ENCODE measurements at places on chromosomes 7 and 10.

DNA sequence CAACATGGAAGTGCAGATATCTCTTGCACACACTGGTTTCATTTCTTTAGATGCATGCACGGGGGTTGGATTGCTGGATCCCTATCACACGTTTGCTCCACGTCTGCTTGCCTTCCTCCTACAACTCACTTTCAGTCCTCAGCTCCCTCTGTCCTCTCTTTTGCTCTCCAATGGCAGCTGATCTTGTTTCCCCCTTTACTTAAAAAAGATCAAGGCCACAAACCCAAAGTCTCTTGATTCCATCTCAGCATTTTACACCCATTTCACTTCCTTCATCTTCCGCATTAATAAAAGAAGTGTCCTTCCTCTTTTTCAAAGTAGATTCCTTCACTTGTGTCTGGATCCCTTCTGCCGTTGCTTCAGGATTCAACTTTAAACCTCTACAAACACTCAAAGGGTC is 245.2 kb downstream of the DOCK4 start:
- DNase-seq = no peak

DNA sequence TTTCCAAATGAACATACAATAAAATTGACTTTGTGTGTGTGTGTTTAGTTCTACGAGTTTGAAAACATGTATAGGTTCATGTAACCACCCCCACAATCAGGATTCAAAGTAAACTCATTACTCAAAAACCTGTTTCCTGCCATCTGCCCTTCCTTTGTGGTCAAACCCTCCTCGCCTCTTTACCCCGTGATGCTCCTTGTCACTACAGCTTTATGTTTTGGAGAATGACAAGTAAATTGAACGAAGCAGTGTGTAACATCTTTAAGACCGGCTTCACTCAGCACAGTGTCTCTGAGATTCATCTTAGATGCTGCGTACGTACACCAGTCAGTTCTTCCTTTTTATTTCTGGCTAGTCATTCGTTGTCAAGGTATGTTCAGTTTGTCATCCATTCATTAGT is 54.6 kb upstream of the MKI67 start:
- DNase-seq = no peak

- DNase-seq = no peak
These were observed 98.4 kb upstream of the SAMD8 start for GRCh38 chr10:75013007-75013406.

DNA sequence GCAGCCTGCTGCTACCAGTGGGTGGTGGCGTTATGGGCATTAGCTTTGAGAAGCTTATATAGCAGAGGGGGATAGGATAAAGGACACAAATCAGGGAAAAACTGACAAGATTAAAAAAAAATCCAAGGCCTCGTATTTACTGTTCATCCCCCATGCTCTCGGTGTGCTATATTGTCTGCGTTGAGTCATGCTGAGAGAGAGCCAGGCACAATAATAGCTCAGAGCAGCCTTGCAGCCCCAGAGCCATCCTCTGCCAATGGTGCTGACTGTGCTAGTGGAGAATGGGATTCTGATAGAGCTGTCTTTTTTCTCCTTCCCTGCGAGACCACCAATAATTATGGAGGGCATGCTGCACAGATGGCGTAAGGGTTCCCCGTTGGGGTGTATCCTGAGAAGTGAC is 51.7 kb upstream of the FZD1 start:
- peak; percentile 41 for DNase-seq

GRCh38 chr10:122829454-122829853 is 16.2 kb downstream of the CUZD1 start:
- no peak for DNase-seq
